ENCODE measurements at places on chromosomes 1 and 21. TPM values are rescaled to one million over a fixed set of nuclear protein-coding genes. Genes with fewer than 3 reads are reported as not detected.

The TRIM45 gene
- total RNA-seq, result 6.9 TPM

- DNase-seq, result no peak
These were observed 35.0 kb downstream of the TMCC2 start for GRCh38 chr1:205262731-205263171.

The MFAP2 gene
- 38.3 TPM for total RNA-seq

DNA sequence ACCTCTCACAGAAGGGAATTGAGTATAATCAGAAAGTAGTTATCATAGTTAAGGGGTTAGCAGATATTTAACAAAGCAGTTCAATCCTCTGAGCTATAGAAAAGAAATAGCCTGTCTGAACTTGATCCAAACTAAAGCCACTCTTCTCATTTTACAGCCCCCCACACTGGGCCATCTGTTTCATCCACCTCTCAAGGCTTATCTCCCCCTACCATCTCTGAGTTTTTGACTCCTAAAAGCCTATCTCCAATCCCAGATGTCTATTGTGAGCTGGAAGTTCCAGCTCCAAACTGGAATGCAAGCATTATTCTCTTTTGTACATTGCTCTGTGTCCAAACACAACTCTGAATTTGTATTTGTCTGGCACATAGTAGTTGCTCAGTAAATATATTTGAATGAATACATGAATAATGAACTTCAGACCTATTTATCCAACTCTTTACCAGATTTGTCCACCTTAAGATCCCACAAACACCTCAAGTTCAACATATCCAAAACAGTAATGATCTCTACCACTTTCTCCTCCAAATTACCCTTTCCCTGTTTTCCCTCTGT lies 98.1 kb downstream of the PLPP3 start:
- DNase-seq, result no peak

The DPT gene
- total RNA-seq, result 191 TPM

All from skin of body (tissue), 3 donors.